ENCODE measurements at places on chromosomes 7 and 10.

GRCh38 chr7:116249969-116250553 is 39.7 kb downstream of the TES start:
- no peak for DNase-seq

GRCh38 chr10:86958901-86959736 is 720 bp downstream of the SNCG start:
- DNase-seq, result no peak

GRCh38 chr10:102634686-102635085 is 9.6 kb upstream of the TRIM8 start:
- DNase-seq, result no peak

DNA sequence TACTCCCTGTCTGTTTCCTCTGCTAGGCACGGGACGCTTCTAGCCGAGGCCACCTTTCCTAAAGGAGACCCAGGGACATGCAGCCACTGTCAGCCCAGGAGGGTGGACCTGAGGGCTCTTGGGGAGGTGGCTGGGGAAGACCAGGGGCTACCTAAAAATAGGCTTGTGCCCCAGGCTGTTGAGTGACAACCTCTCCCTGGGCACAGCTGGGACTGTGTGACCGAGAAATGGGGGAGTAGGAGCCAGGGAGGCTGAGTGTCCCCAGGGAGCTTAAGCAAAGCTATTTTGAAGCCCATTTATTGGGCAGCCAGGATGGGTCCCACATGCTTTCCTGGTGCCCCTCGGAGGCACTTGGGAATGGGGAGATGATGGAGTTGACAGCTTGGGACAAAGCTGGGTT is 63.8 kb downstream of the CALML3 start:
- DNase-seq, result no peak

DNA sequence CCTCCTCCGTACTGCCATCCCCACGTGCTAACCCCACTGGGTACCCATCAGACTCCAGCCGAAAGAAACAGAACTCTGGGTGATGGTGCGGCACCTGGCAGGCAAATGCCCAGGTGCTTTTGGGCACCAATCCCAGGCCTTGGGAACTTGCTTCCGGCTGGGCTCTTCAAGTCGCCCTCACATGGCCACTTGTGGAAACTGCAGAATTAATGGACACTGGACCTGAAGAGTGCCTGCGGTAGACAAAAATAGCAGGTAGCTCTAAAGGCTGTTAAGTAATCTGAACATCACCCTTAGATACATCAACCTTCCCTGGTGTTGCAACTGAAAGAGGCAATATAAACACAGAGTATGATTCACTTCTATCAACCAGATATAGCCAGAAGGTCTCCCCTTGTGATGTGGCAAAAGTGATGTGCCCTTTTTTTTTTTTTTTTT is 644.4 kb downstream of the GRM8 start:
- no peak for DNase-seq

- no peak for DNase-seq
Observed at GRCh38 chr7:124032369-124033094, at the start of gene TMEM229A. TMEM229A (minus strand) TSS chr7:124033067; CDS start chr7:124033003, 64 bp downstream.
